Stimulated activated CD8-positive, alpha-beta memory T cell treated with anti-CD3 and anti-CD28 coated beads, Interleukin-15, amount 100 ng/mL, for 48 hours (primary cell): ENCODE measurements at places on chromosomes 3 and 15.

DNA sequence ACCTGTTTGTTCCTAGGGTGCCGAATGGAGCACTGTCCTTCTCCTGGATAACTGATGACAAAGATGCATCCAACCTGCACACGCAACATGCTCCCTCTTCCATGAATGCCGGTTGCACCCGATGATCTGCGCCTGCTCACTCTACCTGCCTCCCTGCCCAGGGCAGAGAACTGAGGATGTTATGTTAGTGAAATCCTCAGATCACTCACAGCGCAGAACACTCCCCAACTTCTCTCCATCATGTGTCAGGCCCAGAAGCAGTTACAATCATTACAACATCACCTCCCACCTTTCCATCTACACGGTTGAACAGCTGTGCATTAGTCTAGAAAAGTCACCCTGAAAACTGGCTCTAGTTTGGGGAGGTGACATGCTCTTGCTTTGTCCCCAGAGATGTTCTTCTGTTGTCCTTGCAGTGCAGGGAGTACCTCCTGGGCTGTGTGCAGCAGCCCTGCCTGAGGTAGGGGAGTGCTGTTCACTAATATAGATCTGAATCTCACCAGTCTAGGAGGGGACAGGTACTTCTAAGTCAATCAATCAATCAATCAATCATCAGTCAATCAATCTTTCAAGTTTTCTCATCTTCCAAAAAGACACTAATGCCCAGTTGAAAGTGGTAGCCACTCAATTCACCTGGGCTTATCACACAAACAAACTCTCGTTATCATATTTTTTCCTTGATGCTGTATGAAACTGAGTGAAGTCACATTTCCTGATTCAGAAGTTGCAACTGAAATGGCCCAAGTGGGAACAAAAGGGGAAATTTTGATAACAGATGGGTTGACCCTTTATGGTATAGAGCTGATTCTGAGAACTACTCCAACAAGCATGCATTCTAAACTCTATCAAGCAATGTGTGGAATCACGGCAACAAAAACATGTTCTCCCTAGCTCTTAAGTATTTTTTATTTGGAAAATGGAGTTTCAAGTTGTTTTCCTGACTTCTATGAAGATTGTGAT lies 15.4 kb upstream of the ISLR start:
- DNase-seq: no peak

GRCh38 chr3:191238321-191238817 lies 39.3 kb downstream of the OSTN start:
- DNase-seq: no peak

DNA sequence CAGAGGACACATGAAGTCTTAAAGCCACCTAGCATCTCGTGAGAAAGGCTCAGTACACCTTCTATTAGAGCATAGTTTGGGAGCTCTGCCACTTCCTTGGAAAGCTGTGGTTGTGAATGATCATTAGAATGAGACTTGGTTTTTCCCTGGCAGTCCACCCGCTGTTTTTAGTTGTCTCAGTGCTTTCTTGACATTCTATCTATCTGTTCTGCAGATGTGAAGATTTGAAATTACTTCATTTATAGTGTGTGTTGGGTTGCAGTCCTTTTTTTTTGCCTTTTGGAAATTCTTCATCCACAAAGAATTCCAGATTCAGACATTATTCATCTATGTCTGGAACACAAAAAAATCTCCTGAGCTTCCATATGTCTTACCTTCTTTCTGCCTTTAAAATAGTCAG lies 23.7 kb downstream of the PPP2R3A start:
- DNase-seq: no peak

DNA sequence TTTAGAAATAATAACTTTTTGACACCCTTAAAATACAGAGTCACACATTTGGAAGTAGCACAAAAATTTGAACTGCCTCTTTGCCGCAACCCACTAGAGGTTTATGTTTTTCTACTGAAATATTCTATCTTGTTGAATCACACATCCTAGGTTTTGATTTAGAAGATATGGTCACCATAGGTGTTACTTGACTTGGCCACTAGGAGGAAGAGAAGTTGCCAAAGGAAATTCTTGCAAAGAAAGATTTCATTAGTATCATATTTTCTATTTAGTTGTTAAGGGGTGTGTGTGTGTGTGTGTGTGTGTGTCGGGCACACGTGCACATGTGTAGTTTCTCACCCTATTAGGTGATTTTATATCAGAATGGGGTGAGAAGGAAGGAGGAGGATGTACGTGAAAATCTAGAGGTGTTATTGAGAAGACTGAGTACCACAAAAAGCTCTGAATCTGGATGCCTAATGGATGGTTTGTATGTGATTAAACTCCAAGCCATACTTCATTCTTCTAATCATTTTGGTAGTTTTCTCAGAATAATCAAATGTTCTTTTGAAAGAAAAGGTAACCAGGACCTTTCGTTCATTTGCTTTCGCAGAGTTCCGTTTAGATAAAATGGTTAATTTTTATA lies 31.5 kb downstream of the ZFAND6 start:
- DNase-seq: no peak

DNA sequence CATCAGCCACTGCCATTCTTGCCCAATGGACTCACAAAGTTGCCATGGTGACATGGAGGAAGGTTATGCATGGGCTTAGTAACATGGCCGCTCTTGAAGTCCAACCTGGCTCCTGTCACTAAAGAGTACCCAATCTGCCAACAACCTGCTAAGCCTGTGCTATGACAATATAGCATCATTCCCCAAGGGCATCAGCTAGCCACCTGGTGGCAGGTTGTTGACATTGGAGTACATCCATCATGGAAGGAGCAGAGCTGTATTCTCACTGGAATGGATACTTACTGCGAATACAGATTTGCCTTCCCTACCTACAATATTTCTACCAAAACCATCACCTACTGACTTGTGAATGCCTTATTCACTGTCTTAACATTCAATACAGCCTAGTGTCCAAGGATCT lies 138.9 kb upstream of the RORA start:
- no peak for DNase-seq
